Jurkat, Clone E6-1 (cell line): ENCODE measurements at places on chromosomes 7 and 10.

- DNase-seq: no peak
These were observed 123.6 kb downstream of the ADAM22 start for GRCh38 chr7:88057655-88058054.

- no peak for DNase-seq
These were observed 32.0 kb downstream of the GPAM start for GRCh38 chr10:112151524-112152039.

DNA sequence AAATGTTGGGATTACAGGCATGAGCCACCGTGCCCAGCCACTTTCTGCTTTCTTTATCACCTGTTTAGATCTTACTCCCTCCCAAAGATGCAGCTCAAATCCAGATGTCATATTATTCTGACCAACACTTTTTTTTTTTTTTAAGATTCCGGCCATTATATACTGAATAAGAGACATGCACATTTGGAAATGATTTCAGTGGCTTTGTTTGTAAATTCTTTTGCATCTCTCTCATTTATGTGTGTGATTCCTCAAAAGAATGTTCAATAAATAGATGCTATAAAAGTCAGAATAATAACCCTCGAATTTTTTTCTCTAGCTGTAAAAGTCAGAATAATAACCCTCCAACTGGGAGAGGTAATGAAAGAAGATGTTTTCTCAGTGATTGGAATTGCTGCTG, 25.4 kb downstream of the HECW1 start:
- DNase-seq: no peak

GRCh38 chr7:80764132-80764531, 125.7 kb downstream of the CD36 start:
- DNase-seq: no peak

DNA sequence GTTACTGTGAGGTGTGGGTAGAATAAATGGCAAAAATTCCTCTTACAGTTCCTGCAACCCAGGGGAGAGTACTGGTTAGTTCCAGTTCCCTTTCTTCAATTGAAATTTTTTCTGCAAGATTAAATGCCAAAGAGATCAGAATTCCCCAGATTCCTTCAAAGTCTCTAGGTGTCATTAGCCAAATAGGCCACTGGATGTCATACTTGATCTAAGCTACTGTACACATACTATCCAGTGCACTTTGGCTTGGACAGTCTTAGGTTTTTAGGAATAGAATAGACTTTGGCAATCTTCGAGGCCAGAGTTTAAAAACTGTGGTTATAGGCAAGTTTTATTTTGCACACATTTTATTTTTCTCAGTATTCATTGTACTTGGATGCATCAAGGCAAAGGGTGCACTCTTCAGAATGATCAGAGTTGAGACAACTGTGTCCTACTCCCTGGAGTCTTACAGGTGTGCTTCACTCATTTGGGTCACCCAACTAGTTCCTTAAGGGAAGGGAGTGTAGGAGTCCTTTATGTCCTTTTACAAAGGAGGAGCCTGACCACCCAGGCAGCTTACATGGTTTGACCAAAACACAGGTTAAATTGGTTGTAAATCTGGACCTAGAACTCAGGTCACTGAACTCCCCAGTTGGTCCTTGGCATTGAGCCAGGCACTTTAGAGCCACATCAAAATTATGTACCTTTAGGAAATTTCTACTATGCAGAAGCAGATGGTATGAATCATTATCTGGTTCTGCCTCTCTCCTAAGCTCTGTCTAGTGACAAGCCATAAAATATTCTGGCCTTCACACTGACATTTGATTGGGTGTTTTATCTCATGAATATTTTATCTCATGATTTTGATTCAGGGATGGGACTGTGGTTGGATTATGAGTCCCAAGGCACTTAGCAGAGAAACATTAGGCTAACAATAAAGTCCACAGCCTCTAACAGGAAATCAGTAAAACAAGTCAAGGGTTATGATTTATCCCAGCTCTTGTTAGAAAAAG, 49.5 kb downstream of the ASAH2B start:
- DNase-seq: peak; percentile 4

DNA sequence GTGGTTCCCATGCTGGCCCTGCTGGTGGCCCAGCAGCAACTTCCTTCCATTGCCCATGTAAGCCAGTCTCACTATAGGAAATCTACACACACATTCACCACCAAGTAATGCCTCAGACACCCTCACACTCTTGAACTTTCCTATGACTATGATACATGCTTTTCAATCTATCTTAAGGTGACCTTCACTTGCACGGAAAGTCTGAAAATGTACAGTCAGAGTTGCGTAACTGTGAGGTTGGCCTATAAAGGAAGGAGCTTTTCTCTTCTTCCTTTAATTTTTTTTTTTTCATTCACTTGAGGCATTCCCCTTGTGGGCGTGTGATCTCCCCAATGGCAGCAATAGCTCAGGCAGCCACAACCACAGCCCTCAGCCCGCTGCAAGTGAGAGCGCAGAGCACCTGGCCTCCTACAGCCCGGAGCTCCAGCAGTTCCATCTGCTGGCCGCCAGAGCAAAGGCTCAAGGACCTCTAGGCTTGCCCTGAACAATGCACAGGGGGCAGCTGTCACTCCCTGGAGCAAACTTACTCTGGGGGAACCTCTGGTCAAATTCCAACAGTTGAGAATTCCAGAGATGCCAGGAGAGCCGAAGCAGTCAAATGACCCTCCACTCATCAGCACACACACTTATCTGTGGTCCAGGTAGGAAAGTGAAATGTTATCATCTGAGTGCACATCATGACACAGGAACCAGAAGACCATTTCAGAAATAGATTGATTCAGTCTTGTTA, 123.1 kb upstream of the ADO start:
- peak; percentile 77 for DNase-seq

DNA sequence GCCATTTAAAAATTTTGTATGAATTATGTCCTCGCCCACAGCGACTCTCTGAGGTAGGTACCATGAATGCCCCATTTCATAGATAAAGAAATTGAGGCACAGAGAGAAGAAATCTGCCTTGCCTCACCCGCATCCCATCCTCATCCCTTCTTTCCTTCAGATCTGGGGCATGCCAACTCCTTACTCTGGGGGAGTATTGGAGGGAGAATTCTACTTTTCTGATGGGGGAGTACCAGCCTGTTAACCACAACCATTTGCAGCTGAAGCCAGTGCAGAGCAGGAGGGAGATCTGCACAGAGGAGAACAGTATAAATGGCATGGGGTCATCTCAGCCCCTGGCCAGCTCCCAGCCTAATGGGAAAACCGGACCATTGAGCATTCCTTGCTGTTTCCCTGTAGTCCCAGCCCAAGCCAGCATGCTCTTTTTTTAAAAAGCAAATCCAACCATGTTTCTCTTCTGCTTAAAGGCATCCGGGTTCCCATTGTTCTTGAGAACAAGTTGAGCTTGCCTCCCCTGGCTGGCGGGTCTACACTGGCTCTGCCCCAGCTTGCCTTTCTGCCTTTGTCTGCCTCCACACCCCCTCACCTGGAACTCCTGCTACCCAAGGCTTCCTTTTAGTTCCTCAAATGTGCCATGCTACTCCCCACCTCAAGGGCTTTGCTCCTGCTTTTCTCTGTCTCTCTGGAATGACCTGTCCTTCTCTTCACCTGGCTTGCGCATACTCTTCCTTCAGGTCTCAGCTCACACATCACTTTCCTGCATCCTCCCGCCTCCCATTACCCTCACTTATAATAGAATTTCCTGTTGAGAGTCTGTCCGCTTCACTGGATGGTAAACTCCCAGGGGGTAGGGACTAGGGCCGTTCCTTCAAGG, 8.8 kb upstream of the ZNF503 start:
- no peak for DNase-seq

DNA sequence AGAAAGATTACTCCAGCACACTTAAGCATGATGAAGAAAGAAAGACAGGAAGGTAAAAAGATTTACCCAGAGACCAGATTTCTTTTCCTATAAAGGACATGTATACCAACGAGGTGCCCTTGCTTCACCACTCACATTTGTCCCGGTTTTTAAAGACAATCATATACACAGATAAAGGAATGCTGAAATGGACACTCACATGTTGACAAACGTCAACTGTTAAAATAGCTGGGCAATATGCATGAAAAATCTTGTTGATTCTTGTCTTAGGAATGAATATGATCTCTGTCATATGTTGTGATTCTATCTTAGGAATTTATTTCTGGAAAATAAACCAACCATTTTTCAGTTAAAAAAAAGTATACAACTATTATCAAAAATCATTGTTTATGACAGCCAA, 158.2 kb downstream of the SRPK2 start:
- no peak for DNase-seq

DNA sequence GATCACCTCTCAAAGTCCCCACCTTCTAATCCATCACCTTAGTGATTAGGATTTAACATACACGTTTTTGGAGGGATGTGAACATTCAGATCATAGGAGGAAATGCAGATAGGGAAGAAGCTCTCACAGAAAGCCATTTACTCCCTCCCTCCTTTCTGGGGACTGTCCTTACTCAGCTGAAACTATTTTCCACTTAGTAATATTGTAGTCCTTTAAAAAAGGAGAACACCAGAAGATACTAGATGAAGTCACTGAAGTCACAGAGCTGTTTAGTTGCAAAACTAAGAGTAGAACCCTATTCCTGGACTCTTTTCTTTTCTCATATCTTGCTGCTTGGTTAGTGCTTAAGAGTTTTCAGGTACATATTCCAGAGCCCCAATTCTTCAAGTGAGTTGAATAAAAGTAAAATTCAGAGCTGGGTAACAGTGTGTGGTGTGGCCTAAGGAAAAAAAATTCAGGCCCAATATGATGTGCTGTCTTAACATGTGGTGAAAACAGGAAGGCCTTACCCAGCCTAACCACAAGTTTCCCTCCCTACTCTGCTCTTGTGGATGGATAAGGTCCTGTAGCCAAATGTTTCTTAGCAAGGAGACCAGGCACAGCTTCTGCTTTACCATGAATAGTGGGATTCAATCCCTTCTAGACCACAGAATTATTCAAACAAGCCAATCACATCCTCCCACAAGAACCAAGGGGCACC, 135.7 kb downstream of the INHBA start:
- no peak for DNase-seq

GRCh38 chr7:55336540-55336939, 28.6 kb upstream of the LANCL2 start:
- no peak for DNase-seq

- DNase-seq: no peak
These were observed 407.4 kb downstream of the MAGI2 start for GRCh38 chr7:79046061-79046460.

DNA sequence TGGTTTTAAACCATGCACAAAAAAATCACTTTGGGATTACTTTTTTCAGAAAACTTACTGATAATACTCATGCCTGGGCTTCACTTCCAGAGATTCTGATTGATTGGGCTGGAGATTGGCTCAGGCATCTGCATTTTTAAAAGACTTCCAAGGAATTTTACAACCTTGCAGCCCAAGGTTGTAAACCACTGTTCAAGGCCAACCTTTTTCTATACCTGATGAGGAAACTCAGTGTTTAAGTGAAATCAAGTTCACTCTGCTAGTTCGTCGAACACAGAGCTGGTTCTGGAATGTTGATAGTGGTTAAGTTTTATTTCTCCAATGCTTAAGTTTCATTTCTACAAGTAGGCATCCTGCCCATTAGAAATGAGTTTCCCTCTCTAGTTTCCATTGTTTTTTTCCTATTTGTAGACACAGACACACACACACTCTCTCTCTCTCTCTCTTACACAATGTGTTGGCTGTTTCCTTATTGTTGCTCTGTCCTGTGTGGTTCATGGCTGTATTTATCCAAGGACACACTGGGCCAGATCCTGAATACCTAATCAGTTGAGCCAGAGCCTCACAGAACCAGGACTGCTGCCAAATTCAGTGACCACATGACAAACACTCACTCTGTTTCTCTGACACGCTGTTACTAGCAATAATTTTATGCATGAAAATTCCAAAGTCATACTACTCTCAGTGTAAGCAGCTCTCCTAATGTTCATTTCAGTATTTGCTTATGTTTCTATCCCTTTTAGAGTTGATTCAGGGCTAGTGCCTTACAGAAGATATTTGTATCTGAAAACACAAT, 3.7 kb upstream of the IFIT1B start:
- DNase-seq: no peak

DNA sequence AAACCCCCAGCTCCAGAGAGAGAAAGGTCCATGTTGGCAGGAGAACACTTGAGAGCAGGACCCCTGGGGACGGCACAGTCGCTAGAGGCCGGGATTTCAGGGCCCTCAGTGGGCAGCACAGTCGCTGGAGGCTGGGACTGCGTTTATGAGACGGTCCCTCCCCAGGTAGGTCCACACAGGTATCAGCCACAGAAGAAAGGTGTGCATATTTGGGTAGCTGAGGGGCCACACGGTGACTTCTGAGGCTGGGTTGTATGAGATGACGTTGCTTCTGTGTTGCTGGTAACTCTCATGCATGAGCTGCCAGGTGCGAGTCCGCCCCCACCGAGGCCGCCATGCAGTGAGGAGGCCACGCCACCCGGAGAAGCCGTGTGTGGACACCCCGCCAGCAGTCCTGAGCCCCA, 56.9 kb upstream of the PPP2R2D start:
- DNase-seq: no peak

DNA sequence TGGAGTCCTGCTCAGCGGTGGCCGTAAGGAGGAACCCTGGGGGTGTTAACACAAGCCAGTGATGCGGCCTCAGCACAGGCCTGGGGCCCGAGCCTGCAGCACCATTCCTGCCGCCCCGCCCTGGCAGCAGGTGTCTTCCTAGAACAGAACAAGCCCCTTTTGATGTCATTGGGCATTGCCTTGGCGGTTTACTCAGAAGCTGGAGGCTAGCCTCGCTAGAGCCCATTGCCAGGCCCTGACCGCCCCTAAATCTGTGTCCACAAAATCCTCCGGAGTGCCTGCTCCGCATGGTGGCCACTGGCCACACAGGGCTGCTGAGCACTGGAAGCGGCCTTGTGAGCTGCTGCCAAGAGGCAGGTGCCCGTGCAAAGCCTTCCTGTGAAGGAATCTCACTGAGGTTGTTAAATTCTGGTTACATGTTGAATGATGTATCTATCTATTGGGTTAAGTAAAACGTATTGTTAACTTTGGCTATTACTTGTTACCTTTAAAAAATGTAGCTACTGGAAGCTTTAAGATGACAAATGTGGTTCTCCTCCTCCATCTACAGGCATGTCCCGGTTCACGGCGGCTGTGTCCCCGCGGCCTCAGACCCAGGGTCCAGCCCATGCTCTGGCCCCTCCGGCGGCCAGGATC, 1.2 kb upstream of the INPP5A start:
- DNase-seq: no peak

GRCh38 chr10:96417441-96417840, 58.6 kb upstream of the OPALIN start:
- DNase-seq: peak; percentile 9

DNA sequence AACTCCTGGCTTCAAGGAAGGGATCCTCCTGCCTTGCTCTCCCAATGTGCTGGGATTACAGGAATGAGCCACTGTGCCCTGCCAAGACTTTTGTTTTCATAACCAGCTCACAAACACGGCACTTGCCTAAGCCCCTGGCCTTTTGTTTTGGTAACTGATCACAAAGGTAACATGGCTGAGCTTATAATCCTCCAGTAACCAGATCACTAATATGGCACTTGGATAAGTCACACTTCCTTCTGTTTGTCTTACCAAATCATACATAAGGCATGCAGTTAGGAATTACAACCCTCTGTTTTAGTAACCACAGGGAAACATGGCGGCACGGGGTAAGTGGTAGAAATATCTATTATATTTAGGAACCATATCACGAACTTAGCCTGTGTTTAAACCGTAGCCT, 577.1 kb downstream of the CALN1 start:
- no peak for DNase-seq
